ENCODE measurements at places on chromosomes 7 and 10. TPM values are rescaled to one million over a fixed set of nuclear protein-coding genes. Genes with fewer than 3 reads are reported as not detected.
A peak's percentile ranks its signal among the peaks of the same experiment; 100 is the strongest.

GRCh38 chr10:132593389-132593788 lies 55.8 kb downstream of the INPP5A start:
- DNase-seq: no peak

DNA sequence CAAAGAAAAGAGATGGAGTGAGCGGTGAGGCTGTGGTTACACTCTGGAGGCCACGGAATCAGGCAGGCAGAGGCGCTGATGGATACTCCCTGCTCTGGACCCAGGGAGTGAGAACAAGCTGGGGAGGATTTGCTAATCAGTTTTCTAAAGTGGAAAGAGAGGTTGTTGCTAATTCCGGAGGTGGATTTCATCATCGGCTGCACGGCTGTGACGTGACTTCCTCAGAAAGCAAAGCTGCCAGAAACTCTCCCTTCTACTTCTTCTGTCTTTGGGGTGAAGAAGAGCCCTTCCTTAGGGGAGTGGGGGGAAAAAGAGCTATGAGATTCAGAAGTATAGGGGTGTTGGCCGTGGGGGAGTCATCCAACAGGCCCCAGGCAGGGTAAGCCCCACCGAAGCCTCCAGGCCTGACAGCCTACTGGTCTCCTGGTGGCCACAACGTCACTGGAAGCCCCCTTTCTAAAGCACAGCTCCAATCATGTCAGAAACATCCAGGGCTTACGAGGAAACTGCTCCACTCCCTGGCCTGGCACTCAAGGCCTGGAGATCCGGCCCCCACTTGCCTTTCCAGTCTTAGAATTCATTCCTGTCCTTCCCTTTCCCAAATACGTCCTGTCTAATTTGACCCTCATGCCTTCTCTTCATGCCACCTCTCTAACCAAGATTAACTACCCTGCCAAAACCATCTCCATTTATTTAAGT lies 114.5 kb downstream of the HIP1 start:
- DNase-seq: no peak

- DNase-seq: no peak
Measured at GRCh38 chr10:93277360-93277759, 203.7 kb downstream of the CYP26A1 start.

DNA sequence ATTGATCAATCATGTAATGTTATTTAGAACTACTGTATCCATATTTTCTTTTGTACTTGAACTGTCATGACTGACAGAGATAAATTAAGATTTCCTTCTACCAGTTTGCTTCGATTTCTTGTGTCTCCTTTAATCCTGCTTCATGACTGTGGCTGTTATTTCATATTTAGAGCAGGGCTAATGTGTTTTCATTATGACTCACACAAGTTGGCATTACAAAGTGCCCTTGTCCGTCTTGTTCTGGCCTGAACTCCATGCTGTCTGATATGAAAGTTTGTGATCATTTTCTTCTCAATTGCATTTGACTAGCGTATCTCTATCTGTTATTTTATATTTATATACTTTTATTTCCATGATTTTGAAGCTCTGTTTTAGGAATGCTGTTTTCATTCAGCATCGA lies 344.1 kb upstream of the PRKCQ start:
- DNase-seq: peak; percentile 81

GRCh38 chr7:26233902-26234511 lies 32.5 kb downstream of the CBX3 start:
- no peak for DNase-seq

DNA sequence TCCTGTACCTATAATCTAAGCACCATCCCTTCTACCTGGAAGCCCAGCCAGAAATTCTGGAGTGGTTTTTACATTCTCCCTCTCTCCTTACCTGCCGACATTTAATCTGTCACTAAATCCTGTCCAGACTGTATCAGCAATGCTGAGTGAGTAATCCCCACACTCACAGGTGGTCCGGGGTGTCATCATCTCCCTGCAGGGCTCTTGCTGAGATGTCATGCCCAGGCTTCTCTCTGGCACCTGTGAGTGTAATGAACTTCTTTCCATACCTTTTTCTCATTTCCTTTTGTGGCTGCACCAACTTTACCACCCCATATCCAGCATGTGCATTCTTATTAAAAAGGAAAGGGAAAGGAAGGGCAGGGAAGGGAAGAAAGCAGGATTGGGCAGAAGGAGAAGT lies 355.2 kb downstream of the CCSER2 start:
- no peak for DNase-seq

C10orf67 gene
- total RNA-seq: 0.19 TPM
